ENCODE measurements at places on chromosomes 7 and 10. TPM values are rescaled to one million over a fixed set of nuclear protein-coding genes. Genes with fewer than 3 reads are reported as not detected.

GRCh38 chr7:123749537-123749857 lies 694 bp upstream of the WASL start:
- H3K27ac ChIP-seq = peak overlapping the region; percentile 97
- DNase-seq = no peak
- H3K36me3 ChIP-seq = peaks cover 7% of the 10 kb centered on the region
- H3K4me1 ChIP-seq = peaks cover 47% of the 10 kb centered on the region
- H3K4me3 ChIP-seq = peak overlapping the region; percentile 90

Gene FANK1
- total RNA-seq = not detected

DNA sequence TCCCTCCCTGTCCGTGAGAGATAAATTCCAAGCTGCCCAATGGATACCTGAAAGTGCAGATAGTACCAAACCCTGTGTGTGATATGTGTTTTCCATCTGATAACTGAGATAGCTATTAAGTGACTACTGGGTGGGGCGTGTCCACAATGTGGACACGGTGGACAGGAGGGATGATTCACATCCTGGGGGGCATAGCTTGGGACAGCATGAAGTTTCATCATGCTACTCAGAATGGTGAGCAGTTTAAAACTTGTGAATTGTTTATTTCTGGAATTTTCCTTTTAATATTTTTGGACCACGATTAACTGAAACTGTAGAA lies 158.6 kb downstream of the CREB5 start:
- no peak overlapping the region for H3K4me3 ChIP-seq
- peaks cover 18% of the 10 kb centered on the region for H3K27me3 ChIP-seq
- DNase-seq = no peak
- no peaks in the 10 kb centered on the region for H3K36me3 ChIP-seq
- H3K27ac ChIP-seq = no peak overlapping the region

- H3K36me3 ChIP-seq = no peaks in the 10 kb centered on the region
- DNase-seq = no peak
- no peak overlapping the region for H3K27ac ChIP-seq
Measured at GRCh38 chr7:45086331-45087065, 2.3 kb downstream of the NACAD start.

Gene DPP6
- not detected for total RNA-seq

GRCh38 chr10:107579970-107580369 lies 415.5 kb upstream of the SORCS1 start:
- H3K4me1 ChIP-seq = no peaks in the 10 kb centered on the region
- no peak overlapping the region for H3K4me3 ChIP-seq
- no peak overlapping the region for H3K27ac ChIP-seq
- no peaks in the 10 kb centered on the region for H3K27me3 ChIP-seq
- no peak for DNase-seq

GRCh38 chr7:2811476-2812113 lies 32.5 kb downstream of the GNA12 start:
- H3K4me3 ChIP-seq = no peak overlapping the region
- no peak for DNase-seq
- no peaks in the 10 kb centered on the region for H3K27me3 ChIP-seq
- H3K4me1 ChIP-seq = peaks cover 12% of the 10 kb centered on the region
- H3K36me3 ChIP-seq = no peaks in the 10 kb centered on the region

GRCh38 chr7:70353946-70354335 lies 755.7 kb downstream of the AUTS2 start:
- H3K36me3 ChIP-seq = no peaks in the 10 kb centered on the region
- no peak for DNase-seq
- no peaks in the 10 kb centered on the region for H3K27me3 ChIP-seq
- H3K27ac ChIP-seq = no peak overlapping the region
- H3K4me1 ChIP-seq = peaks cover 15% of the 10 kb centered on the region

DNA sequence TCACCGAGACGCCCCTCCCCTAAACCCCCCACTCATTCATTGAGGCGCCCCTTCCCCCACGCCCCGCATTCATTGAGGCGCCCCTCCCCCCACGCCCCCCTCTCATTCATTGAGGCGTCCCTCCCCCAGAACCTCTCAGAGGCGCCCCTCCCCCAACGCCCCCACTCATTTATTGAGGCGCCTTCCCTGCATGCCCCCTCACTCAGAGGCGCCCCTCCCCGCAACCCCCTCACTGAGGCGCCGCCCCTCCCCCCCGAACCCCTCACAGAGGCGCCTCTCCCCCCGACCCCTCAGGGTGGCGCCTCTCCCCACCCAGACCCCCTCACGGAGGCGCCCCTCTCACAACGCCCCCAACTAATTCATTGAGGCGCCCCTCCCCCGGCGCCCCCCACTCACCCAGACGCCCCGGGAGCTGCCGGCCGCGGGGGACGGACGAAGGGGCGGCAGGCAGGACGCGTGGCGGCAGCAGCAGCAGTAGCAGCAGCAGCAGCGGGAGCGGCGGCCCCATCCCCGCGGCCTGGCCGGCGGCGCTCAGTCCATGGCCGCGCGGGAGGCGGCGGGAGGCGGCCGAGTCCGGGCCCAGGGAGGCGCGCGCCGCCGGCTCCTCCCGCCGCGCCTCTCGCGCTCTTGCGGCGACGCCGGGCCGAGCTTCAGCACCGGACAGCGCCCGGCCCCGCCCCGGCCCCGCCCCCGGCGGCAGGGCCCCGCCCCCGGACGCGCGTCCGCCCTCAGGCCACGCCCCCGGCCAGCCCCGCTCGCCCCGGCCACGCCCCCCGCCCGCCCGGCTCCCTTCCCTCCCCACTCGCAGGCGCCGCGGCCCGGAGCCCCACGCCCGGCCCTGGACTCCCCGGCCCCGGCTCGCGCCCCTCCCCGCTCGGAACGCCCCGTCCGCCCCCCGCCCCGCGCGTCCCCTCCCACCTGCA lies at the start of gene PTPRN2:
Gene PTPRN2, minus strand, starts transcription at position 662 of the 923 bp plus-strand sequence.
- no peak for DNase-seq
- H3K27me3 ChIP-seq = peaks cover 33% of the 10 kb centered on the region
- no peak within 1 kb of the TSS for H3K27ac ChIP-seq
- peak within 1 kb of the TSS; percentile 30 for H3K4me3 ChIP-seq

DNA sequence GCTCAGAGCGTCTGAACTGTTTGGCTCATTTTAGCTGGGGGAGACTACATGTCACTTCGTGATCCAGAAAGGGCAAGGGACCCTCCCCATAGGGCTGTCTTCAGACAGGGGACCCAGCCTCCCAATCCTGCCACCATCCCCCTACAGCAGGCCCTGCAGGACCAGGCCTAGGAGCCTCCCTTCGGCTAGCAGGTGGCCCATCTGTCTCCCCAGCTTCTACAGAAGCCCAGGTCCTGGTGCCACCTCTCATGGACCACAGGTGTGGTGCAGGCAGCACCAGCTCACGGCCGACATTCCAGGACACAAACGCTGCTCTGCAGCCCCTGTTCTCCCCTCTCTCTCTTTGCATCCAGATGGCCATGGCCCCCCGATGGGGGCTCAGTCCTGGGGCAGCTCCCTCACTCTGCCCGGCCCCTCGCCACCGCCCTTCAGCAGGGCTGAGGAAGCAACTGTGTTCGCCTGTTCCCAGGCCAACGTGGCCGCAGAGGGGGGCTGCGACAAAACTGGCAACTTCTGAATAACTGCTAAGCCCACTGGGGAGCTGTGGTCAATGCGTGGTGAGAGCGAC lies 10.3 kb downstream of the TECPR1 start:
- no peak overlapping the region for H3K27ac ChIP-seq
- no peak for DNase-seq
- peaks cover 5% of the 10 kb centered on the region for H3K36me3 ChIP-seq
- H3K4me3 ChIP-seq = no peak overlapping the region
- H3K27me3 ChIP-seq = no peaks in the 10 kb centered on the region

Gene PLXNA4
- 0.14 TPM for total RNA-seq

- H3K27me3 ChIP-seq = no peaks in the 10 kb centered on the region
- H3K27ac ChIP-seq = no peak overlapping the region
- H3K4me3 ChIP-seq = no peak overlapping the region
- H3K36me3 ChIP-seq = peaks cover 10% of the 10 kb centered on the region
- DNase-seq = no peak
Measured at GRCh38 chr7:63073736-63074135, 924.9 kb upstream of the ZNF722 start.

DNA sequence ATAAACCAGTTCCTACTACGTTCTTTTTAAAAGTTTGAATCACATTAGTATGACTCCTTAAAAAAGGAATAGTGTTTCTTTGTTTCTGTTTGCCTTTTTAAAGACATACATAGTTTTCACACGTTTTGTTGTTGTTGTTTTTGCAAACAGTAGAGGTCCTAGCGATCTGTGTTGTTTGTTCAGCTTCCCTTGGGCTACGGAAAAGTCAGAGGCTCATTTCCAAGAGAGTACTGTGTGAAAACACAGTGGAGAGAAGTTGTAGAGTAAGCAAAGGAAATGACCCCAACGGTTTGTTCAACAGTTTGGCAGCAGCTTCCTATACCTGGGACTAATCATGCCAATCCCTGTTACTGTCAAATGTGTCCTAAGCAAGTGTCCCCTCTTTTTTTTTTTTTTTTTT lies 87.1 kb upstream of the STEAP1 start:
- no peak overlapping the region for H3K4me3 ChIP-seq
- no peaks in the 10 kb centered on the region for H3K27me3 ChIP-seq
- H3K4me1 ChIP-seq = no peaks in the 10 kb centered on the region
- no peak overlapping the region for H3K27ac ChIP-seq

Gene C7orf57
- 0.57 TPM for total RNA-seq

Gene FGL2
- total RNA-seq = 1.4 TPM

Gene NACAD
- 1.1 TPM for total RNA-seq

GRCh38 chr7:155832581-155832981 lies 20.3 kb upstream of the SHH start:
- no peaks in the 10 kb centered on the region for H3K27me3 ChIP-seq
- H3K36me3 ChIP-seq = no peaks in the 10 kb centered on the region
- no peak overlapping the region for H3K4me3 ChIP-seq
- DNase-seq = no peak
- no peaks in the 10 kb centered on the region for H3K4me1 ChIP-seq

DNA sequence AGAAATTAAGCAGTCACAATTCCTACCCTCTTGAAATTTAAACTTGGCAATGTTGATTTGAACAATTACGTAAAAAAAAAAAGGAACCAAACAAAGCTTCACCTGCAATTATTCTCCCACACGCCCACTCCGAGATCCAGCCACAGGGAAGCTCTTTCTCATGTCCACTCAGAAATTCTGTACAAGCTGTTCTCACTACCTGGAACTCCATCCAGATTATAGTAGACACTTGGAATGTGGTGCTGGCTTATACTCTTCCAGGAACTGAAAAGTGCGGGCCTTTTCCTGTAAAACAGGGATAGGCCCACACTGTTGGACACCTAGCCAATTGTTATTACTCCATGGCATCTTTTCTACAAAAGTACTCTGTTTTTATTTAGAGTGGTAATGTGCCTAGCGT lies 20.3 kb upstream of the TOMM7 start:
- H3K27ac ChIP-seq = no peak overlapping the region
- no peak for DNase-seq
- H3K27me3 ChIP-seq = peaks cover 14% of the 10 kb centered on the region

Gene SPOCK2
- total RNA-seq = 24.9 TPM

GRCh38 chr10:123045961-123046731 lies 37.3 kb downstream of the ACADSB start:
- DNase-seq = no peak
- H3K27ac ChIP-seq = no peak overlapping the region
- no peaks in the 10 kb centered on the region for H3K27me3 ChIP-seq
- no peaks in the 10 kb centered on the region for H3K4me1 ChIP-seq

GRCh38 chr10:50937230-50937907 lies 51.9 kb upstream of the A1CF start:
- H3K27ac ChIP-seq = no peak overlapping the region
- DNase-seq = no peak
- no peak overlapping the region for H3K4me3 ChIP-seq
- no peaks in the 10 kb centered on the region for H3K36me3 ChIP-seq
- peaks cover 53% of the 10 kb centered on the region for H3K27me3 ChIP-seq
- no peaks in the 10 kb centered on the region for H3K4me1 ChIP-seq

Gene EPHA1
- not detected for total RNA-seq

Gene SPDYE16
- 0.76 TPM for total RNA-seq

- no peak overlapping the region for H3K27ac ChIP-seq
- H3K4me3 ChIP-seq = no peak overlapping the region
- peaks cover 7% of the 10 kb centered on the region for H3K4me1 ChIP-seq
- DNase-seq = no peak
Measured at GRCh38 chr7:159238541-159238940, 93.9 kb upstream of the VIPR2 start.

Gene TRIM4
- total RNA-seq = 29.9 TPM

DNA sequence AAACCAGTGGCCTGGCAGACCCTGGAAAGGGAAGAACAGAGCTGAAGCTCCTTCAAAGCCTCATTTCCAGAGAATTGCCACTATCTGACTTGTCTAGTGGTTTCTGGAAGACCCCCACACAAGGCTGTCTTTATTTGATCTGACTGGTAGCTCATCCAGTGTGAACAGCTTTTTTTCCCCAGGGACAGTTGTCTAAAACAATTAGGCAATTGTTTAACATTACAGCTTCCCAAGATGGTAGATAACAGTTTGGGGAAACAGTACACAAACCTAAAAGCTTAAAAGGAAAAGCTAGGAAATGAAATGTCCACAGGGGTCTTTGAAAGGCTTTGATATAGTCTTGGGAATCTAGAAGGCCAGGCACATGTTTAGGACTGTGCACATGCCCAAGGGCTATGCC lies 203.4 kb upstream of the CTBP2 start:
- no peak for DNase-seq
- H3K4me1 ChIP-seq = no peaks in the 10 kb centered on the region
- peaks cover 30% of the 10 kb centered on the region for H3K27me3 ChIP-seq
- H3K36me3 ChIP-seq = peaks cover 8% of the 10 kb centered on the region

Gene GIMAP7
- total RNA-seq = 50.5 TPM

- no peak overlapping the region for H3K27ac ChIP-seq
- H3K4me1 ChIP-seq = peaks cover 7% of the 10 kb centered on the region
- no peaks in the 10 kb centered on the region for H3K36me3 ChIP-seq
- no peak overlapping the region for H3K4me3 ChIP-seq
Measured at GRCh38 chr10:87979847-87980246, 116.4 kb downstream of the PTEN start.

DNA sequence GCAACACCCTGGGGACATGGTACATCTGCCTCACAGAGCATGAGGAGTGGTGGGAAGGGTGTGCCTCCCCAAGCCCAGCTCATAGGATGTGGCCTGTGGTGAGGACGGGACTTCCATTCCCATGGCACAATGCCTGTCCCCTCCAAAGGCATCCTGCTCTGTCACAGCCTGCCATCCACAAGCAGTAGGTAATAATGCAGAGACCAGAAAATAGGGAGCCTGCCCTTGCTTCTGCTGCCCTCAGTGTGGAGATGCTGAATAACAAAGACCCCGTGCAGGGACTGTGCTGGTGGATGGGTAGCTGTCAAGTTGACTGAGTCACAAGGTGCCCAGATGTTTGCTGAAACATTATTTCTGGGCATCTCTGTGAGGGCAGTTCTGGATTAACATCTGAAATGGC lies 199.9 kb upstream of the GRB10 start:
- H3K4me3 ChIP-seq = no peak overlapping the region
- no peak for DNase-seq
- H3K27ac ChIP-seq = no peak overlapping the region
- peaks cover 9% of the 10 kb centered on the region for H3K27me3 ChIP-seq
- no peaks in the 10 kb centered on the region for H3K4me1 ChIP-seq

Gene HSPA12A
- 0.08 TPM for total RNA-seq

DNA sequence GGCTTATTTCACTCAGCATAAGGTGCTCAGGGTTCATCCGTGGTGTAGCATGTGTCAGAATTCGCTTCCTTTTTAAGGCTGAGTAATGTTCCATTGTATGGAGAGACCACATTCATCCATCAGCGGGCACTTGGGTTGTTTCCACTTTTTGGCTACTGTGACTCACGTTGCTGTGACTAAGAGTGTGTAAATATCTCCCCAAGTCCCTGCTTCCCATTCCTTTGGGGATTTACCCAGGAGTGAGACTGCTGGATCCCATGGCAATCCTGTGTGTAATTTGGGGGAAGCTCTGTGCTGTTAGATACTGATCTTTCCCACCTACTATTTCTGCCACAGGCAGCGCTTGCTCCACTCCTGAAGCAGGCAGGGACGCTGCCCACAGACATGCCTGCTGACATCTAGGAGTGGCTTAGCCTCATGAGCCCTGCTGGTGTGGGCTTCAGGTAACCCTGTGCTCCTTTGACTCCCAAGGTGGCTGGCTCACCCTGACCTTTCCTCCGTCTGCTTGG lies 346.0 kb downstream of the FRMD4A start:
- H3K4me1 ChIP-seq = peaks cover 6% of the 10 kb centered on the region
- H3K27me3 ChIP-seq = peaks cover 4% of the 10 kb centered on the region
- H3K36me3 ChIP-seq = no peaks in the 10 kb centered on the region
- H3K4me3 ChIP-seq = no peak overlapping the region

All from natural killer cell treated with Interleukin-12 subunit alpha and Interleukin-12 subunit beta and Interleukin-15 and Interleukin-18, amount 100 ng/mL, for 72 hours (primary cell).